ENCODE measurements at places on chromosomes 11 and 22. TPM values are rescaled to one million over a fixed set of nuclear protein-coding genes. Genes with fewer than 3 reads are reported as not detected.
A peak's percentile ranks its signal among the peaks of the same experiment; 100 is the strongest.

Gene E2F8
- total RNA-seq: 1.0 TPM

Gene FBXO7
- 71.2 TPM for total RNA-seq

DNA sequence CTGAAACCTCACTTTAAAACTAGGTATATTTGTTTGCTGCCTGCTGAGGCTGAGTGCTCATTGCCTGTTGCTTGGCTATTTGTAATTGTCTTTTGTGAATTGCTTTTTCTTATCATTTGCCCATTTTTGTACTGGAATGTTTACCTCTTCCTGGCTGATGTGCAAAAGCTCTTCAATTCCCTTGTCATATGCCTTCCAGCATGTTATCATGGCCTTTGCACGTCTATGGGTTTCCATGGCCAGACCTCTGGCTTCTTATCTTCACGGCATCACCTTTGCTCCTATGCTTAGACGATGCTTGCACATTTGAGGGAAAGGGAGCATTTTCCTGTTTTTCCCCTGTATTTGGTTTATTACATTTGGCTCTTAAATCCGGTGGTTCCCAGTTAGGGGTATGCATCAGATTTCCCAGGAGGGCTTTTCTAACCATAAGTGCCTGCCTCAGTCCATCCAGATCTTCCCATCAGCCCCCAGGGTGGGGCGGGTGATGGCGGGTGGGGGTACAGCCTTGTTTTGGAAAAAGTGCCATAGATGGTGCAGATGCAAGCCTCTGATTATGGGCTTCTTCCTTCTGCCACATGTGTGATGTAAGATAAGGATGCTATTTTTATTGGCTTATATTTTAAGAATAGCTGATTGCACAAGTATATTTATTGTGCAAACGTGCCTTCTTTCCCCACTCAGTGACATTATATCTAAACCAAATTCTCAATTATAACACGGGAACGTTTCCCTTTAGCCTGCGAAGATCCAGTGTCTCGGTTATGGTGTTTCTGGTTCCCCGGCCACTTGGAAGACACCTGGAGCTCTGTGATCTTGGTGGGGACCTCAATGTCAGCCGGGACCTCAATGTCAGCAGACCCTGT, 70.6 kb upstream of the SEPTIN5 start:
- DNase-seq: no peak

DNA sequence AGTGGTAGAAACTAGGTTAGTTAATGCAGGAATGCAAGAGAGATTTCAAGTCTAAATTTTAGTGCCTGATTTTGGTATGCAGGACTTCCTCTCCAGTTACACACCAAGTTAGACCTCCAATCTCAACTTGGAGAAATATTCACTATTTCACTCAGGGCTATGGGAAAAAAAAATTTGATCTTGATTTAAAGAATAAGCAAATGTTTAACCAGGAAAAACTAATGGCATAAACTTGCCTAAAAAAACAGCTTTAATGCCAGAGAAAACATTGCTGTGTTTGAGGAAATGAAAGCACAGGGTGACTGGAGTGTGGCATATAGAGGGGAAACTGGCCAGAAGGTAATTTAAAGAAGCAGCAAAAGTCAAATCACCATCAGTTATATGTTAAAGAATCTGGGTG, 575.4 kb upstream of the LRRC4C start:
- DNase-seq: no peak

DNA sequence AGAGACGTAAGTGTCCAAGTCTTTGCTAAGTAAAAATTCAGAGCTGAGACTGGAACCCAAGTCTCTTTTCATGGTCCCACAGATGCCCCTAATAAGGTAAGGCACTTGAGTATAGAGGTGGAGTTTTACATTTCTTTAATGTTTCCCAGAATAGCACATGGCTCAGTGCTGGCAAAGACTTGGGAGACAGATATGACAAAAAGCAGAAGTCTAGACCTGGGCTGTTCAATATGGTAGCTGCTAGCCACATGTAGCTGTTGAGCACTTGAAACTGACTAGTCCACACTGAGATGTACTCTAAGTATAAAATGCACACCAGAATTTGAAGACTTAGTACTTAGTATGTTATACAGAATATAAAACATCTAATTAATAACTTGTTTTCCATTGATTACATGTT, 17.6 kb downstream of the VSTM5 start:
- no peak for DNase-seq

Gene FJX1
- 9.2 TPM for total RNA-seq

DNA sequence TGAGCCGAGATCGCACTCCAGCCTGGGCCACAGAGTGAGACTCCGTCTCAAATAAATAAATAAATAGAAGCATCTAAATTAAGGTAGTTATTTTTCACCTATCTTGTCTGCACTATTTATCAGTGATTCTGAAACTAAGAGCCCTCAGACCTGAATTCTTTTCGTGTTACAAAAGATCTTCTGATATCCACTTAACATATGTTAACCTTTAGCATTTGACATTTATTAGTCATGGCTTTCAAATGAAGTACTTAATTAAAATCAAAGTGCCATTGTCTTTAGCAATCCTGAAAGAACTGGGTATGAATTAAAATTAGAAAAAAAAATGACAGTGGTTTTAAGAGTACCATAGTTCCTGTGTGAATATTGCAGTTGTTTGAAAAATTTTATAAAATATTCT, 99.1 kb upstream of the TIMP3 start:
- no peak for DNase-seq

Gene DDI1
- total RNA-seq: not detected

DNA sequence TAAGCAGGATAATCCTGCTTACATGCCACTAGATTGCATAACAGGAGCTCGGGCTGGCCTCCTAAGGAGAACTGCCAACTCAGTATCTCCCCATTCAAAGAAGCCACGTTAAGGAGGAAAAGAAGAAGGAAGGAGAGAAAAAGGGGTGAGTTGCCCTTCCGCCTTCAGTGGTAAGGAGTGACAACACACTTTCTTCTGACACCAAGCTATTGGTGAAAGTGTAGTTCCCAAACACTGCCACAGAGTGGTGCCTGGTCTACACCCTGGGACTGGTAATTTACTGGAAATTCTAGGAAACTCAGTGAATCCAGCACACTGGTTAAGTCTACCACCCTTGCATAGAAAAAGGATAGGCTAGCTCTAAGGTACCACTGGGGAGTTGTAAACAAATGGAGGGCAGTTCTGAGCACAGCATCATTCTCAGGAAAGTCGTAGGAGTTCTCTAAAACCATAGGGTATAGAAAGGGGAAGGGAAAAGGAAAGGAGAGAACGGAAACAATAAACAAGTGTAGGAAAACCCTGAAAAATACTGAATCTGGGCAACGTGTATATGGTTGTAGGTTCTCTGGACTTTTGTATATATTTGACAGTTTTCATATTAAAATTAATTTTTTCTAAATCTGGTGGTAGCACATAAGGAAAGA, 58.2 kb downstream of the RRAS2 start:
- DNase-seq: peak; percentile 57

DNA sequence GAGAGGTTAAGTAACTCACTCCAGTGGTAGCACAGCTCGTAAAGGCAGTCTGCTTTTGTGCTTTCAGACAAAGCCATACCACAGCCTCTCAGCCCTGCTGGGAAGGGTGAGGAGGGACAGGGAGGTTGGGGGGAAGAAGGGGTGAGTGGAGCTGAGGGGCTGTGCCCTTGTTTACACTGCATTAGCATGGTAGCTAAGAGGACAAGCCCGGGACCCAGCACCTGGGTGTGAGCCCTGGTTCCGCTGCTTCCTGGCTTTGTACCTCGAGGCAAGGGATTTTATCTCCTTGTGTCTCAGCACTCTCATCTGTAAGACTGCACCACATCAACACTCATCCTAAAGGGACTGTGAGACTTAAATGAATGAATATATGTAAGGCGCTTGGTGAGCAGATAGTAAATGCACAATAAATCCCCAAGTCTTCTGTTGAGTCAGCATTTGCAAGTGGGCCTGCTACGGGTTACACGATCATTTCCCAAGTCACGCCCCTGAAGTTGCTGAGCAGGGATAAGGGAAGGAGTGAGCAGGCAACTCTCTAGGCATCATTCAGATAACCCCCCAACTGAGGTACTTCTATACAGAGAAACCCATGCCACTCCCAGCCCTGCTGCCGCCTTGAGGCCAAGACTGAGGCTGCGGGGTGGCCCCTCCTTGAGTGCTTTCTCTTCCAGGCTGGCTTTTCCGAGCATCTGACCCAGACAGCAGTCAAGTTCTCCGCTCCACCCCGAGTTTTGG, 7.5 kb downstream of the RASD2 start:
- DNase-seq: no peak

GRCh38 chr22:46673662-46674236, 53.6 kb downstream of the GRAMD4 start:
- peak; percentile 74 for DNase-seq

Gene LRRC55
- 0.11 TPM for total RNA-seq

DNA sequence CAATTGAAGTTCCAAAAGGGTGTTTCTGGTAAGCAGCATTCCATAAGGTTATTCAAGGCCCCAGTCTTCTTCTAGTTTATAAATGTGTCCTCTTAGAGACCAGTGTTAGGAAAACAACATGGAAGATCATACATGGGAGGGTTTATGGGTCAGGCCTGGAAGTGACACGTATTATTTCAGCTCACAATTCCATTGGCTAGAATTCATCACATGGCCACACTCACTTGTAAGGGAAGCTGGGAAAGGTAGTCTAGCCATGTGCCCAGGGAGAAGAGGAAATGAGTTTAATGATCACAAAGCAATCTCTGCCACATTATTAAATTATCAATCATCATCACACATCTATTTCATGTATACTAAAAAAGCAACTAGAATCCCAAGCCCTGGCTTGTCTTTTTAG, 181.7 kb upstream of the TBCEL start:
- DNase-seq: no peak

DNA sequence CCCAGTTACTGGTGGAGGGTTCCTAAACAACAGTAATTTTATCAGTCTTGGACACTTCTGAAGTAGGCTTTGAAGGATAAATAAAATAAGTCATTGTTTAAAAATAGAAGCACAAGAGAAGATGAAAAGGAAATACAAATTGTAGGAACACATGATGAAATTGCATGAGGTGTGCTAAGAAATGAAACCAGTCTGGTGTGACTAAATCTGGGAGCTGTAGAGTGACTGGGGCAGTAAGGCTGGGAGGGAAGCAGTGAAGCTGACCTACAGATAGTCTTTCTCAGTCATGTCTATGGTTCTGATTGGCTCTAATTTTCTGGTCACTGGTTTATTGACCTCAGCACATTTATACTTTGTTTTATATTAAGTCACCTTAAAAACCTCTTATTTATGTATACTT, 139.1 kb downstream of the SLC17A6 start:
- no peak for DNase-seq

Gene CFAP68
- total RNA-seq: 14.8 TPM

DNA sequence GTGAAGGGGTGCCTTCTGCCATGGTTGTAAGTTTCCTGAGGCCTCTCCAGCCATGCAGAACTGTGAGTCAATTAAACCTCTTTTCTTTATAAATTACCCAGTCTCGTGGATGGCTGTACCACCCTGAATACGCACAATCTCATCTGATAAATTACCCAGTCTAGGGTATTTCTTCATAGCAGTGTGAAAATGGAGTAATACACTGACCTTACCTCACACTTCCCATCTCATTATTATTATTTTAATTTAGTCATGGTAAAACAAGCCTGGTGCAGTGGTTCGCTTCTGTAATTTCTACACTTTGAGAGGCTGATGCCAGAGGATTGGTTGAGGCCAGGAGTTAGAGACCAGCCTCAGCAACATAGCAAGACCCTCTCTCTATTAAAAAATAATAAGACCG, 30.5 kb upstream of the CYB5R3 start:
- DNase-seq: no peak

- DNase-seq: no peak
Measured at GRCh38 chr11:15493921-15494620, 379.3 kb downstream of the INSC start.

GRCh38 chr11:41309111-41309522, 150.3 kb downstream of the LRRC4C start:
- DNase-seq: no peak

DNA sequence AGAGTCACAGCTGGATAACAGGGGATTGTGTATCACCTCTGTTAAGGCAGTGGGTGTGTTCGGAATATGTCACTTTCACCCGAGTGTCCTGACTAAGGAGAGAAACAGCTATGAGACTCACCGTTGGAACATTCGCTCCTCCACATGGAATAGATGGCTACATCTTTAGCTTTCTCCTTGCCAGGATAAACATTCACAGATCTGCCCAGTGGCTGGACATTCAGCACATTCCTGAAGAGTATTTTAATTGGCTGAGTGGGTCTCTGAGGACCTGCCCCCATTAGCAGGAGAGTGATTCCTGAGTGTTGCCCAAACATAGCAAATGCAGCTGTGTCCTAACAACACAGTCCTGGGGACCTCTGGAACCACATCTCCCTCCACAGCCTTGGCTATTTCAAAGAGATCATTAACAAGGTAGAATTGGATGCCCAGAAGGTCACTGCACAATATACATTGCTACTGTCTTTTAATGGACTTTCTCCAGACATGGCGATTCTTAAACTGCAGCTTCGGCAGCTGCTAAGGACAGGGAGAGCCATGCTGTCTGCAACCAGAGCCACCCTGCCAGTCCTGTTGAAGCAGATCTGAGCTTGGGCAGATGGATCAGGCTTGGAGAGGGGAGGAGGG, 435.0 kb upstream of the CADM1 start:
- no peak for DNase-seq

GRCh38 chr11:120337355-120338106, 1.3 kb downstream of the ARHGEF12 start:
- DNase-seq: no peak

Gene GRAP2
- total RNA-seq: 22.0 TPM

Gene SMC1B
- total RNA-seq: not detected

GRCh38 chr11:10438458-10438857, 16.6 kb upstream of the AMPD3 start:
- DNase-seq: no peak

Gene NPAS4
- total RNA-seq: not detected

All from upper lobe of left lung (tissue), 6 donors.